ENCODE measurements at places on chromosomes 7 and 10.

DNA sequence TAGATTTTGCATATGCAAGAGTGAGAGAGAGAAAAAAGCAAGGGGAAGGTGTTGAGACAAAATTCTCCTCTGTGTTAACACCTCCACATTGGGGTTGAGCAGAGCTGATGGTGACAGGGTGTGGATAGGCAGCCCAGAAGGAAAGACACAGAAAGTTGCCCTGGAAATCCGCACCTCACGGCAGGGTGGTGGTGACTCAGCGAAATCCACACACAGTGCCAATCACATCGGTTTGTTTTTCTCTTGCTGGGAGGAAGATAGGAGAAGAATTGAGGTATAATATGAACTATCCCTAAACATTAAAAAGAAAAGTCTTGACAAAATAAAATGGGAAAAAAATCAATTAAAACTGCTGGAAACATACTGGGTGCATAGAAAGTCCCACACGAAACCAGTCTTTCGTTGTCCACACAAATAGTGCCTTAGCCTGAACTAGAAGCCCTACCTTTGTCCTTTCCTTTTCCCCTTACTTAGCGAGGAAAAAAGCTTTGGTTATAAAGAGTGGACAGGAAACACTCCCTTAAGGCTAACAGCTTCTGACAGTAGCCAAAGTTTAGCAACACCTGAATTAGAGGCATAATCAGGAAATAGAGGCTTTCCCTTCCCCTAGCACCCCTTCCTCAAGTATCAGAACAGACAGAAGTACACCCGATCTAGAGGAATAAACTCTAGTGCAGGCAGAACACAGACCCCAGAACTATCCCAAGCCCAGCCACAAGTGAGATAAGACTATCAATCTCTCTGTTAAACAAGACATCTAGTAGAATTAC, 39.2 kb upstream of the DNAJC1 start:
- DNase-seq: no peak

DNA sequence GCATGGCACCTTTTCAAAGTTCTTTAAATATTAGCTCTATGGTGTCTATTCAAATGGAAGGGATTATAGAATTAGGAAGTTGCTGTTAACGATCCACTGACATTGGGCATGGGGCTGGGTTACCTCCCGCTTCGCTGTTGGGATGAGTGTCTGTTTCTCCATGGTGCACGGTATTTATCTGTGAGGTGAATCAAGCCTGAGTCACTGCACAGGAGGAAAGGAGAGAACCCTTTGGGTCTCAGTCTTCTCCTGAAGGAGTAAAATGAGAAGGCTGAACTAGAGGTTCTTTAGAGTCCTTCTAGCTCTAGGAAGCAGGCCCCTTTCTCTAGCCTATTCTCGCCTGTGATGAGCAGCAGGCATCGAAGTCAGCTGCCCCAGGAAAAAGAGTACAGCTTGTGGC, 7.3 kb downstream of the JCAD start:
- no peak for DNase-seq

GRCh38 chr7:121262221-121262620, 66.6 kb upstream of the WNT16 start:
- DNase-seq: no peak

GRCh38 chr10:45646384-45647050, 26.1 kb downstream of the ZFAND4 start:
- DNase-seq: no peak

DNA sequence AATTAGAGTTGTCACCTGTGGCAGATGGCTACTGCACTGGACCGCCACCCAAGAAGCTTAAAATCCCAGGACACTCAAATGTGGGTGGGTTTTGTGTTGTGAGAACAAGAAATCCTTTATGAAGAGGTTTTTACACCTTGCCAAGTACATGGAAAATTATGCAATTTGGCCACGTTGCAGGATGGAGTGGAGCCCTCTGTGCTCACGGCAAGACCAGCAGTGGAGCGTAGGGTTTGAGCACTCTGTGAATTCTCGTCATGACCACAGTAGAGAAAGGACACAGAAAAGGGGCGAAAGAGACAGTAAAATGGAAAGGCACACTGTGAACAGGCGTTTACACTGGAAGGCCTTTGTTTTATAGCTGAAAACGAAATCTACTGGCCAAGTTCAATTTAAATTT, 222.6 kb downstream of the ADARB2 start:
- no peak for DNase-seq

- peak; percentile 85 for DNase-seq
Measured at GRCh38 chr7:22452142-22452959, 47.6 kb downstream of the STEAP1B start.

DNA sequence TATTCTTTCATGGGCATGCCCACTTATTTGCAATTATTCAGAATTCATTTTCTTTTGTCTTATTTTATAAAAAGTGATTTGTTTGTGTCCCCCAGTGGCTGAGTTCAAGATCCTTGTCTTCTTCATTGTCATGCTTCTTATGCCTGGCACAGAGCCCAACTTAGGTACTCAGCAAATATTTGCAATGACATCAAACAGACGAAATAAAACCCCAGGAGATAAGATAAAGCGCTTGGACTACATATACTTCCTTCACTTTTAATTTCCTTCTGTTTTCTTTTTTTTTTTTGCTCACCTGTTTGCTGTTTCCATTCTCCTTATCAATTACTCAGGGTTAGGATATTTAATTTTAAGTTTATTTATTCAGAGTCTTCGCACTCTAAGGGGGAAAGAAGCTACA, 225.0 kb downstream of the SDHAF3 start:
- DNase-seq: no peak

DNA sequence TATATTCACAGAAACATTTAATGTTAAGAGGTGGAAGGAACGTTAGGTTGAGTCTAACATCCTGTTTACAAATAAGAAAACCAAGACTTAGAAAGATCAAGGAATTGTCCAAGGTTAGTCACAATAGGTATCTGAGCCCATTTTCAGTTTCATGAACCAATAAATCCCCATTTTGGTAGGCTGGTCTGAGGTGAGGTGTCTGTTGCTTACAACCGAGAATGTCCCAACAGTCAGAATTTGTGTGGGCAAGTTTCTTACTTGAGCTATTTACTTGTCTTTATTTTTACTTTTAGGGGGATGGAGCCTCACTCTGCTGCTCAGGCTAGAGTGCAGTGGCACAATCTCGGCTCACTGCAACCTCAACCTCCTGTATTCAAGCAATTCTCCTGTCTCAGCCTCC, 23.6 kb downstream of the PANK1 start:
- DNase-seq: no peak

DNA sequence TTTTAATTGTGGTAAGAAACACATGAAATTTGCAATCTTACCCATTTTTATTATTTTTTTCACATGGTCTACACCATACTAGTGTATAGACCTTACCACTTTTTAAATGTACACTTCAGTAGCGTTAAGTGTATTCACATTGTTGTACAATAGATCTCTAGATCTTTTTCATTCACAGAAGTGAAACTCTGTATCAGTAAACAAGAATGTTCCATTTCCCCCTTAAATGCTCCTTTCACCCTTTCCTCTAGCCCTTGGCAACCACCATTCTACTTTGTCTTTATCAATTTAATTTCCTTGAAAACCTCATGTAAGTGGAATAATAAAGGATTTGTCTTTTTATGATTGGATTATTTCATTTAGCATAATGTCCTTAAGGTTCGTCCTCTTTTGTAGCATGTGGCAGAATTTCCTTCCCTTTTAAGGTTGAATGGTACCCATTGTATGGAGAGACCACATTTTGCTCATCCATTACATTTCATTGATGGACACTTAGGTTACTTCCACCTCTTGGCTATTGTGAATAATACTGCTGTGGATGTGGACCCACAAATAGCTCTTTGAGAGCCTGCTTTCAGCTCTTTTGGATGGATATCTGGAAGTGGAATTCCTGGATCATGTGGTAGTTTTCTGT, 45.7 kb downstream of the SNX10 start:
- DNase-seq: no peak

DNA sequence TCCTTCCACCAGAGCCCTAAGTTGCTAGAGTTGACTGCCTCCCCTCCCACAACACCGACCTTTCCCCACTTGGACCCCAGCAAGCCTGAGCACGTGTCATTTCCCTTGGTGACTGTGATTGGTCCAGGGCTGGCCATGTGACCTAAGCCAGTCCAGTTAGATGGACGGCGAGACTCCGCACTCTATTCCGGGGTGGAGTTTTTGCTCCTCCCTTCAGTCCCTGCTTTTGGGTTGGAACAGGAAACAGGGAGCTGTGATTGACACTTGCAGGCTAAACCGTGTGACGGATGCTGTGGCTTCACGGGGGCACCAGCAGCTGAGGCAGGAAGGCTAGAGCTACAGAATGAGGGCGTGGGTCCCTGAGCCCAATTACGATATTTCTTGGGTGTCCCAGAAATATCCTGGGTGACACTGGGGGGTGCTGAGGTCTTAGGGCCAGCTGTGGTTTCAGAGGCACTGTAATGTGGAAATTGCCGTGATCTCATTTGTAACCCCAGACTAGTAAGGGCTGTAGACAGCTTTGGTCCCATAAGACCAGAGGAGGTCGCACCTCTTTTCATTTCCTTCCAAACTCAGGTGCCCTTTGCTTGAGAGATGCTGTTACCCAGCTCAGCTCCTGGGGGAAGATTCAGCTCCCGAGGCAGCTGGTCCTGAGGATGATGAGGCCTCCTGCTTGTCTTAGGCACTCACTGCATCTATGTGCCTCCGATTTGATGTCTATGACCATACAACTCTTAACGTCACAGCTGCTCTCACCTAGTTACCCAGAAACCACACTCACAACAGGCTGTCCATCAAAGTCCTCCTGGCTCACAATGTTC, 102.7 kb upstream of the NPTX2 start:
- no peak for DNase-seq

DNA sequence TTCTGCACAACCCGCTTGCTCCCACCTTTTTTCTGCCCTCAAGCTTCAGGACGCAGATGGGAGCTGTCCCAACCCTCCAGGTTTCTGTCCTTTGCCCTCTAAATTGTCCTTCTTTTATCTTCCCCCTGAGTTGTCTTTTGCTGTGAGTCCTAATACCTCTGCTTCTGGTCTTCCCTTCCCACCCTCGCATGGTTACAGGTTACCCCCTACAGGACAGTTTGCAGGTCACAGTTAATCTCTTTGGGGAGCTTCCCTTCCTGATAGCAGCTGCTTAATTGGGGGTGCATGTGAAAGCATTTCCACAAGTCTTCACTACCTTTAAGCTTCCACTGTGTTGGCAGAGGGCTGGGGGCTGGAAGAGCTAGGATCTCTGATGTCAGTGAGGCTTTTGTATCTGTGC, 121.5 kb upstream of the CXCL12 start:
- no peak for DNase-seq

GRCh38 chr7:112646783-112647182, 143.4 kb downstream of the TMEM168 start:
- peak; percentile 67 for DNase-seq

DNA sequence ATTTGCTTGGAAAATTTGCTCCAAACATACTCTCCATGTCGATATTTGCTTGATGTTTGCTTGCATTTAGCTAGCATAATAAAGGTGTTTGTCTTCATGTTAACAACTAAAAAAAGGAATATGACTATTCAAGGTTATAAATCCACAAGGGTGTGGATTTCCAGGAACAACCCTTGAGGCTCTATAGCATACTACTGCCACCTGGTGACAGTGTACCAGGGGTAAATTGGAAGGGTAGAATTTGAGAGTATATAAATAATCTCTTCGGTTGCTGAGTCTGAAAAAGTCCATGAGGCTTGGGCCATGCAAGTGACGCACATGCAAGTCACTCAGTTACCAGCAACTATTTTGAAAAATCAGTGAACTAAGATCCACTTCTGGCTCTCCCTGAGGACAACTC, 68.4 kb downstream of the SLIT1 start:
- DNase-seq: no peak

- no peak for DNase-seq
Measured at GRCh38 chr10:3720228-3721019, 64.6 kb downstream of the KLF6 start.

DNA sequence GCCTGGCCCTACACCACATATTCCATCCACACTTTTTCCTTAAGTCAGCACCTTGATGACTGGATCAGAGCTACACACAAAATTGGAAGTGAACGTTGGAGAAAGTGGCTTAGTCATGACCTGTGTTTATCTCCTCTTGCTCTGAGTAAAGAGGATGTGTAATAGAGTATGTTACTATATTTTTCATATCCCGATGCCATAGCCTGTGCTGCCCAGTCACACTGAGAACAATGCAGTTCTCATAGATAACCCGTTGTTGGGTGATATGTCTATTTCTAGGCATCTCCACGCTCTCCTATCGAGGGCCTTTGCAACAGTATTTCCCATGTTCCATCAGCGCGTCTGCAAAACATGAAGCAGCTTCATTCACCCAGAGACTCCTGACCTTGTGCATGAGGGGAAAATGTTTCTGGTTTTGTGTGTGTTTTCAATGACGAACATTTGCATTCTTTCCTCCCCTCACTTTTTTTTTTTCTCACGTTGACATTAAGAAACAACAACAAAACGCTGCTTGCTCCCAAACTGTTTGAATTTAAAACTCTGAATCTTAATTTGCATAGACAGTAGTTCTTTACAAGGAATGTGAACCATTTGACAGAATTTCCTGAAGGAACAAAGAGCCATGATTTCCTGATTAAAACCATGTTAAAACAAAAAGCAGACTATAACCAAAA, 43.4 kb downstream of the GRK5 start:
- DNase-seq: no peak

GRCh38 chr10:241451-241850, 106.2 kb downstream of the ZMYND11 start:
- no peak for DNase-seq

GRCh38 chr10:90872648-90873020, 860 bp downstream of the RPP30 start:
- no peak for DNase-seq

DNA sequence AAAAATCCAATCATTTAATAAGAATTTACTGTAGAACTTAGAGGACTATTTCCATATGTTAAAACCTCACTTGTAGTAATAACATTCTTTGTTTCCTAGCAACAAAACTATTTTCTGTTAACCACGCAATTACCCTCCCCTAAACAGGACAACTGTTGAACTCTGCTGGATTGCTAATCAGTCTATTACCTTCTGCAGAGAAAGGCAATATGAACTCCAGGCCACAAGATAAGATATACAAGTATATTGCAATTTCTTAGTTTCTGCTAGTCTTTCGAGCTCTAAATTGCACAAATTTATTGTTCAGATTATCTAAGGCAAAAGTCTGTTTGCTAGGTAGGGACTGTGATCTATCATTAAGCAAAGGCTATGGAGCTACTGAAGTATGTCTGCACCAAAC, 920.1 kb upstream of the LRRN3 start:
- no peak for DNase-seq

- no peak for DNase-seq
Measured at GRCh38 chr7:140732416-140732815, 35.9 kb downstream of the NDUFB2 start.

- DNase-seq: no peak
Measured at GRCh38 chr10:106442223-106442622, 722.3 kb downstream of the SORCS1 start.

DNA sequence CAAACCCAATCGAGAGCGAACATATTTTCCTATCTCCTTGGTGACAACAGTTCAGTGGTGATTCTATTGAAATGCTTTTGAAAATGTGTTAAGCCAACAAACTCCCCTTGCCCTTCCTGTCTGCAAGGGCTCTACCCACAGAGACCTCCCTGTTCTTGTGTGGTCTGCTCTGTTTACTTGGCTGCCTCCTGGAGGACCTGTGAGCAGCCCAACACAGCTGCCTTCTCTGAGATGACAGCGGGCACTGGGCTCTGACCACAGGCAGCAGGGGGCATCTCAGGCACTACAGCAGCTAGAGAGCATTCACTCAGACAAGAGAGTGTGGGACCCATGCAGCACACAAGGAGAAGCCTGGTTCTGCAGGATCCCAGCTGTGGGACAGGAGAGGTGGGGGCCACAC, 416.4 kb downstream of the TCERG1L start:
- DNase-seq: no peak

GRCh38 chr10:123241391-123242141, 87.4 kb downstream of the BUB3 start:
- DNase-seq: no peak

Data from BE2C (cell line).